ENCODE measurements at places on chromosomes 6 and 20. TPM values are rescaled to one million over a fixed set of nuclear protein-coding genes. Genes with fewer than 3 reads are reported as not detected.

DNA sequence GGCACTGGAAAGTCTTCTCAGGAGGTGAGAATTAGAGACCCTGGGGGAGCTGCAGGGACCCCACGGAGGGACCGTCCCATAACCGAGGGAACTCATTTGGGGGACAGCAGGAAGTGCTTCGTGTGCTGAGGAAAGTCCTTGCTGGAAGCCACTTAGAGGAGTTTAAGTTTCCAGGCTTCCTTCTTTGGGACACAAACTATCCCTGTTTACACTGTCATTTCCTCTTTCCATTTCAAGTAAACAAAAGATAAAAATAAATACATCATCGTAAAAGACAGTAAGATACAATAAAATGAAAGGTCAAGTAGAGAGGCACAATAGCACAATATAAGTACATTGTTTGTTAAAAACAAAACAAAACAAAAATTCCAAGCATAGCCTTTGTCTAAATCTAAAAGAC lies 101.2 kb downstream of the TTLL2 start:
- H3K4me1 ChIP-seq = peaks cover 6% of the 10 kb centered on the region
- H3K4me3 ChIP-seq = no peak overlapping the region
- no peaks in the 10 kb centered on the region for H3K27me3 ChIP-seq

DNA sequence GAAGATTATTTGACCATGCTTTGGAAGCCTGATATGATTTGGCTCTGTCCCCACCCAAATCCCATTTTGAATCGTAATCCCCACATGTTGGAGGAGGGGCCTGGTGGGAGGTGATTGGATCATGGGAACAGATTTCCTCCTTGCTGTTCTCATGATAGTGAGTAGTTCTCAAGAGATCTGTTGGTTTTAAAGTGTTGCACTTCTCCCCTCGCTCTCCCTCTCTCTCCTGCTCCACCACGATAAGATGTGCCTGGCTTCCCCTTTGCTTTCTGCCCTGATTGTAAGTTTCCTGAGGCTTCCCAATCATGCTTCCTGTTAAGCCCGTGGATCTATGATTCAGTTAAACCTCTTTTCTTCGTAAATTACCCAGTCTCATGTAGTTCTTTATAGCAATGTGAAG lies 21.7 kb upstream of the FAM217A start:
- H3K27me3 ChIP-seq = no peaks in the 10 kb centered on the region
- peaks cover 7% of the 10 kb centered on the region for H3K4me1 ChIP-seq
- no peak overlapping the region for H3K27ac ChIP-seq
- H3K36me3 ChIP-seq = no peaks in the 10 kb centered on the region
- no peak overlapping the region for H3K4me3 ChIP-seq
- DNase-seq = no peak

GRCh38 chr6:145882121-145882531 lies 67.5 kb upstream of the FBXO30 start:
- H3K36me3 ChIP-seq = no peaks in the 10 kb centered on the region
- H3K4me1 ChIP-seq = peaks cover 7% of the 10 kb centered on the region
- no peak for DNase-seq
- H3K27me3 ChIP-seq = no peaks in the 10 kb centered on the region
- no peak overlapping the region for H3K4me3 ChIP-seq

GRCh38 chr6:127880429-127880828 lies 20.4 kb downstream of the THEMIS start:
- no peak for DNase-seq
- H3K27me3 ChIP-seq = no peaks in the 10 kb centered on the region
- no peaks in the 10 kb centered on the region for H3K36me3 ChIP-seq
- no peaks in the 10 kb centered on the region for H3K4me1 ChIP-seq
- H3K27ac ChIP-seq = no peak overlapping the region
- no peak overlapping the region for H3K4me3 ChIP-seq

GRCh38 chr6:36852481-36853147 lies 13.4 kb upstream of the CPNE5 start:
- peak overlapping the region; percentile 38 for H3K27ac ChIP-seq
- H3K4me1 ChIP-seq = no peaks in the 10 kb centered on the region
- DNase-seq = no peak
- H3K4me3 ChIP-seq = no peak overlapping the region
- no peaks in the 10 kb centered on the region for H3K27me3 ChIP-seq

- H3K27ac ChIP-seq = no peak overlapping the region
- no peaks in the 10 kb centered on the region for H3K4me1 ChIP-seq
- H3K4me3 ChIP-seq = no peak overlapping the region
- DNase-seq = no peak
Observed at GRCh38 chr20:13430346-13431002, 208.3 kb downstream of the TASP1 start.

GRCh38 chr6:45650524-45651135 lies 272.9 kb upstream of the SUPT3H start:
- no peak overlapping the region for H3K27ac ChIP-seq
- no peak overlapping the region for H3K4me3 ChIP-seq
- DNase-seq = no peak
- H3K27me3 ChIP-seq = no peaks in the 10 kb centered on the region
- no peaks in the 10 kb centered on the region for H3K36me3 ChIP-seq
- no peaks in the 10 kb centered on the region for H3K4me1 ChIP-seq

GRCh38 chr20:38728911-38729642 lies 4.8 kb downstream of the SLC32A1 start:
- H3K4me3 ChIP-seq = no peak overlapping the region
- no peak overlapping the region for H3K27ac ChIP-seq
- H3K36me3 ChIP-seq = no peaks in the 10 kb centered on the region
- DNase-seq = no peak

The RAE1 gene
- total RNA-seq = 49.9 TPM

The OR2B2 gene
- not detected for total RNA-seq

DNA sequence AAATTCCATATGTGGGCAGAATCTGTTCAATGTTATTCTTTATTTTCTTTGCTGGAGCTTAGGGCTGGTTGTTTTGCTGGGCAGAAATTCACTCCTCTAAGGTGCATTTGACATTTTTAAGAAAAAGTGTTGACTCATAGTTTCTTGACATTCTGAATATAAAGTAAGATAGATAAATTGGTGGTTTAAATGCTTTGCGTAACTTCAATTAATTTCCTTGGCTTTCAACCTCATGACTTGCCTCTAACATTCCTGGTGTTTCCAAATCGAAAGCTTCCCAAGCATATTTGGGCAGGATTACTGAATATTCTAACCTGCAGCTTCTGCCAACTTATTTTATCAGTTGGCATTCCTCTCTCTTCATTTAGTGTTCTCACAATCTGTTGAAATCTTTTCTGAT lies 718.7 kb upstream of the ADGRB3 start:
- no peak overlapping the region for H3K4me3 ChIP-seq
- H3K27me3 ChIP-seq = no peaks in the 10 kb centered on the region
- no peak for DNase-seq

DNA sequence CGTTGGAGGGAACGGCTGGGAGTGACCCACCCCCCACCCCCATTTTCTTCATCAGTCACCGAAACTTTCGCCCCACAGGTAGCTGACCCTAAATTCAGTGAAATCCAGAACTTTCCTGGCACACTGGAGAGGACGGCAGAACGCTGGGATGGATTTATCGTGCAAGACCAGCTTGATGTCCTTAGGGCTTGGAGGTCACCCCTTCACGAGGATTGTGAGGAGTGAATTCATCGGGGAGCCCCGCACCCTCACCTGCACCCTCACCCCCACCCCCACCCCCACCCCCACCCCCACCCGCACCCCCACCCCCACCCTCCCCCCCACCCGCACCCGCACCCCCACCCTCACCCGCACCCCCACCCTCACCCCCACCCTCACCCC lies 13.3 kb upstream of the TCFL5 start:
- no peak overlapping the region for H3K4me3 ChIP-seq
- H3K27me3 ChIP-seq = no peaks in the 10 kb centered on the region
- no peaks in the 10 kb centered on the region for H3K4me1 ChIP-seq
- H3K36me3 ChIP-seq = no peaks in the 10 kb centered on the region
- no peak overlapping the region for H3K27ac ChIP-seq
- no peak for DNase-seq

Data from prostate gland (tissue), 2 donors.